Cardiac fibroblast (primary cell): ENCODE measurements at places on chromosomes 3 and 15.

DNA sequence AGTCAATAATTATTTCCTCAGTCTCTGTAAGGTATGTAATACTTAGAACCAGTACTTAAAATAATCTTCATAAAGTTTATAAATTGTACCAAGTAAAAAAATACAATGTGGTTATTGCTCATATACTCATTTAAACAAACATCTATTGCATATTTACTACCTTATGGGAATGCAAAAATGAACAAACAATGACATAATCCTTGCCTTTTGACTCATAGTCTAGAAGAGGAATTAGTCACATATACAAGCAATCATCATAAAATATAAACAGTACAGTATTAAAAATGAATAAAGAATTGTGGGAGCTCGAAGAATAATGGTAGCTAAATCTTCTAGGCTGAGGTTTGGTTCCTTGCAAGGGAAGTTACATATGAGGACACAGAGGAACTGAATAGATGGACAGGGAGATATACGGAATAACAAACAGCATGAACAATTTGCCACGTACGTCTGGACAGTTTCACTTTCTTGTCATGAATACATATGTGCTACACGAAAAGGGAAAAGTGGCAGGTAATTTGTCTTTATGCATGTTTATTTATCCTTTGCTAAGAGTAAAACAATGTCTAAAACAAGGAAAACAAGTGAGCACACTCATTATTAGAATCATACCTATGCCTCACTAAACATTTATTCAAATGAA, 17.2 kb downstream of the IMPG2 start:
- peak; percentile 76 for DNase-seq

GRCh38 chr3:46895204-46895660, 17.7 kb downstream of the PTH1R start:
- peak; percentile 60 for DNase-seq

DNA sequence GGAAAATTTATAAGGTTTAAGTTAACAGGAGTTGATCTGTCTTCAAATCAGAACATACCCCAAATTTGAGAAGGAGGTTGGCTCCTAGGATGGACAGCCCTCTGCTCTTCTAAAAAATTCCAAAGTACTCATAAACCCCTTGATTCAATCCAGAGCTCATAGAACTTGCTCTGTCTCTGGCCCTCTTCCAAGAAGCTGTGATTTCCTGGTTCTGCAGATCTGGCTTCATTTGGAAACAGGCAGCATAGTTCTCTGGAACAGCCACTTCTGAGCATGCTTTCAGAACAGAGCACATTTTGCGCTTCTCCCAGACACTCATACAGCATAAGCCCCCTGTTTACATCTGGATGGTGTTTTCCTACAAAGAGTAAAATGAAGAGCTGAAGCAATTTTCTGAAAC, 96.7 kb downstream of the KBTBD8 start:
- DNase-seq, result peak; percentile 34

DNA sequence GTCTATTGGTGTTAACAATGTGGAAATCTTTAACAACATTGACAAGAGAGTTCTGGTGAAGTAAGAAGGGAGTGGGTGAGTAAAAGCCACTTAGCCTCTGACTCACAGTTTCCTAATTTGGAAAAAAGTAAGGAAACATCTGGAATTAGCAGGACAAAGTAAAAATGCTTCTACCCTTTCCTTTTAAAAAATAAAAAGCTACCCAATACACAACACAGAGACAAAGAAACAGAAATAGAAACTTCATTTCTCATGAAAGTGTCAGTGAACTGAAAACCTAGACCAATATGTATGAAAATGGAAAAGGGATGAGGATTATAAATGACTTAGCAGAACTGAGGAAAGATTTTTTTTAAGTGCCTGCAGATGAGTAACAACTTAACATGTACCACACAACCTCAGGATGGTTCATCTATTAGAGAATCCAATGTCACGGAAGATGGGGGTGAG, 65.4 kb downstream of the SSR3 start:
- peak; percentile 52 for DNase-seq

DNA sequence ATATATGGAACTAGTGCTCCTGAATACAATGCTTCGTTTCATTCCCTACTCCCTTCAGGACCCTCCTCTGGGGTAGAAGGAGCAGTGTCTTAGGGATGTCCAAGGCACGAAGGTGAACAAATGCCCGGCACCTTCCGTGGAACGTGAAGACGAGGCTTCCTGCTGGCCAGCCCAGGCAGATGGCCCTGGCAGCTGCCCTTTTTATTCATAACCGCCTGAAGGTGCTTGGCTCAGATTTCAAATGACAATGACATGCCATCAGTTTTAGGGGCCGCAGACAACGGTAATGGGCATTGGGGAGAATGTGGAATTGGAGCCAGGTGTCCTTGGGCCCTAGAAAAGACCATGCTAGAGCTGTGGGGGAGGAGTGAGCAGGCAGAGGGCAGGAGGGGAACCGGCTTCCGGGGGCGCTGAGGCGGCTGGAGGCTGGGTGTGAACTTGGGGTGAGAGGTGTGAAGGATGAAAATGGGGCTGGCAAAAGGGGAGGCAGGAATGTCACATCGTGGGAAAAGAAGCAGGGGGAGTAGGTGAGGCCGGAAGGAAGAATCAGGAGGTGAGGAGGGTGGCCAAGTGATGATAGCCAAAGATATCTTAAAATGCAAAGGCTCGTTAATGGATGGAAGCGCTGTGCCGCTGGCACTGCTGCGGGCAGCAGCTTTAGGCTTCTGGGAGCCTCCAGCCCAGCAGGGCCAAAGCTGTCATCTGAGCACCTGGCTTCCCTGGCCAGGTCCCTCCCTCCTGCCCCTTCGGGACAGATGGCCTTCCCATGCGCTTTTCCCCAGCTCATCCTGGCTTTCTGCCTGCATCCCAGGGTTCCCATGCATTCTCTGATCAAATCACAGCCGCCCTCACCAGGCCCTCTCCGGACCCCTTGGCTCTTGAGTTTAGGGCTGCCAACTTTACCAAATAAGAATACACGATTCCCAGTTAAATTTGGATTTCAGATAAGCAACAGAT, 93.7 kb downstream of the TMEM266 start:
- DNase-seq, result no peak

GRCh38 chr3:187742351-187743171, 2.7 kb downstream of the BCL6 start:
- peak; percentile 52 for DNase-seq

DNA sequence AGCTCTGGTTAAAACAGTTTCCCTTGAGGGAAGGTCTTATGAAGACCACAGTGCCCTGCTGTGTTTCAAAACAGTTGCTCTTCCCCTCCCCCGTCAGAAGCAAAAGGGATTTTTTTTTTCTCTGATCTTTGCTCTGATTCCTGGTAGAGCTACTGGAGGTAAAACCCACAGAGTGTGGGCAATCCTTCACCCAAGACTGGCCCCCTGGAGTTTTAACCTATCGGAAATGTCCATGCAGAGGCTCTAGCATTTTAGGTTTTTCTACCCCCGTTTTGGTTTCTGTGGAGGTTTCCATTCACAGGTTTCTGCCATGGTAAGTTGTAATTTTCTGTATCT, 27.7 kb downstream of the GRM2 start:
- DNase-seq, result no peak

DNA sequence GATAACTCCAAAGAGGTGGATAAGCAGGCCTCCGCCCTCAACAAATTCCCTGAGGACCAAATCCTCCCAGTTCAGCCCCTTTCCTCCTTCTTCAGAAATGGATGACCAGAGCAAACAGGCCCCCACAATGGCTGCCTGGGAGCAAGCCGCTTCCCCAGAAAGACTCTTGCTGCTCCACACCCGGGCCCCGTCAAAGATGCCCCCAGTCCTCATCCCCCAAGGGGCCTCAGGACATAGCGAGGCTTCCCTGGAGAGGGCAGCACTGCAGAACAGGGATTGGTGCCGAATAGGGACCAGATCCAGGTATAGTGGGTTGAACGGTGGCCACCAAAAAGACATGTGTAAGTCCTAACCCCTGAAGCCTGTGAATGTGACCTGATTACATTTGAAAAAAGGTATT, 502.3 kb downstream of the SHQ1 start:
- DNase-seq, result no peak

- no peak for DNase-seq
These were observed 24.7 kb downstream of the SLC24A1 start for GRCh38 chr15:65646486-65646885.
